Ascending aorta (tissue), 2 donors: ENCODE measurements at places on chromosomes 5 and 9.

- peak overlapping the region; percentile 35 for H3K27ac ChIP-seq
- DNase-seq: no peak
- H3K36me3 ChIP-seq: no peaks in the 10 kb centered on the region
- H3K4me3 ChIP-seq: no peak overlapping the region
Measured at GRCh38 chr9:71680189-71680980, 87.9 kb downstream of the CEMIP2 start.

DNA sequence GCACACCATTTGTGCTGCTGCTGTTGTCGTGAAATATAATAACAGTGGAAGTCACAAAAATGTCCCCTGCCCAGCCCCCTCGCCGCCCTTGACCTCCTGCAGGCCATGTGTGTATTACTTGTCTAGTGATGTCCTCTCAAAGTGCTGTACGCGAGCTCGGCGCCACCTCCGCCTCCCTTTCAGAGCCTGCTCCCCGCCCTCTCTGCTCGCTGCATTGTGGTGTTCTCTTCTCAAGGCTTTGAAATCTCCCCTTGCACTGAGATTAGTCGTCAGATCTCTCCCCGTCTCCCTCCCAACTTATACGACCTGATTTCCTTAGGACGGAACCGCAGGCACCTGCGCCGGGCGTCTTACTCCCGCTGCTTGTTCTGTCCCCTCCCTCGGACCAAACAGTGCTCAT lies 14.7 kb upstream of the CFAP157 start:
- H3K27ac ChIP-seq: no peak overlapping the region
- no peak for DNase-seq
- no peaks in the 10 kb centered on the region for H3K27me3 ChIP-seq

- DNase-seq: no peak
- no peaks in the 10 kb centered on the region for H3K36me3 ChIP-seq
- H3K4me1 ChIP-seq: no peaks in the 10 kb centered on the region
- no peak overlapping the region for H3K27ac ChIP-seq
- no peak overlapping the region for H3K4me3 ChIP-seq
Measured at GRCh38 chr9:124465736-124466135, 15.5 kb downstream of the ADGRD2 start.

- no peaks in the 10 kb centered on the region for H3K4me1 ChIP-seq
- H3K4me3 ChIP-seq: no peak overlapping the region
- H3K27me3 ChIP-seq: no peaks in the 10 kb centered on the region
- no peak overlapping the region for H3K27ac ChIP-seq
Measured at GRCh38 chr5:100518377-100518776, 16.8 kb upstream of the FAM174A start.

- peaks cover 3% of the 10 kb centered on the region for H3K27me3 ChIP-seq
- H3K36me3 ChIP-seq: no peaks in the 10 kb centered on the region
- no peak for DNase-seq
- no peak overlapping the region for H3K4me3 ChIP-seq
Measured at GRCh38 chr5:1648806-1649205, 125.0 kb upstream of the LPCAT1 start.

- H3K27ac ChIP-seq: no peak overlapping the region
- no peak overlapping the region for H3K4me3 ChIP-seq
- H3K36me3 ChIP-seq: no peaks in the 10 kb centered on the region
- H3K4me1 ChIP-seq: no peaks in the 10 kb centered on the region
Measured at GRCh38 chr9:136875155-136875554, 9.0 kb upstream of the EDF1 start.
